CD4-positive, alpha-beta memory T cell (primary cell): ENCODE measurements at places on chromosomes 5 and 9. TPM values are rescaled to one million over a fixed set of nuclear protein-coding genes. Genes with fewer than 3 reads are reported as not detected.

Gene ZFP37
- 2.9 TPM for total RNA-seq

Gene ABL1
- total RNA-seq = 34.4 TPM

Gene PLAC8L1
- total RNA-seq = not detected

Gene BTNL8
- not detected for total RNA-seq

Gene OR1K1
- not detected for total RNA-seq

Gene KLF9
- total RNA-seq = 18.6 TPM

DNA sequence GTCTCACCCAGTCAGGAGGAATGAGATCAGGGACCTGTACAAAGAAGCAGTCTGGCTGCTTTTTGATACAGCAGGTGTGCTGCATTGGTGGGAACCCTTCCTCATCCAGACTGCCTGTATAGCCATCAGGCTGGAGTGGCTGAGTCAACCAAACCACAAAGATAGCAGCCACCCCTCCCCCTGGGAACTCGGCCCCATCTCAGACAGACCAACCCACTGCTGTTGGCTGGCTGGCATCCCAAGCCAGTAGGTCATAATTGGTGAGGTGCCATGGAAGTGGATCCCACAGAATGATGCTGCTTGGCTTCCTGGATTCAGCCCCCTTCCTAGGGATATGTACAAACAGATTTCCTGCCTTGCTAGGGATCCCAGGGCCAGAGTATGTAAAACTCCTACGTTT lies 60.9 kb downstream of the YTHDC2 start:
- no peak overlapping the region for H3K27ac ChIP-seq
- no peaks in the 10 kb centered on the region for H3K4me1 ChIP-seq
- DNase-seq = no peak
- no peaks in the 10 kb centered on the region for H3K27me3 ChIP-seq
- H3K36me3 ChIP-seq = no peaks in the 10 kb centered on the region

DNA sequence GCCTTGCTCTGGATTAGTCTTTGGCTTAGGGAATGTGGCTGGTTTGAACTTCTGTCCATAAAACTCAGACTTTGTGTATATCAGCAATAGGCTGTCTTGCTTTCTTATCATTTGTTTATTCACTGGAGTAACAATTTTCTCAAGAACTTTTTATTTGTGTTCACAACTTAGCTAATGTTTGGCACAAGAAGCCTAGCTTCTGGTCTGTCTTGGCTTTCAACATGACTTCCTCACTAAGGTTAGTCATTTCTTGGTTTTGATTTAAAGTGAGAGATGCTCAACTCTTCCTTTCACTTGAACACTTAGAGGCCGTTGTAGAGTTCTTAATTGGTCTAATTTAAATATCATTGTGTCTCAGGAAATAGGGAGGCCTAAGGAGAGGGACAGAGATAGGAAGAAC lies 4.9 kb downstream of the FBXO38 start:
- H3K4me1 ChIP-seq = peaks cover 64% of the 10 kb centered on the region
- H3K4me3 ChIP-seq = no peak overlapping the region
- no peak overlapping the region for H3K27ac ChIP-seq

DNA sequence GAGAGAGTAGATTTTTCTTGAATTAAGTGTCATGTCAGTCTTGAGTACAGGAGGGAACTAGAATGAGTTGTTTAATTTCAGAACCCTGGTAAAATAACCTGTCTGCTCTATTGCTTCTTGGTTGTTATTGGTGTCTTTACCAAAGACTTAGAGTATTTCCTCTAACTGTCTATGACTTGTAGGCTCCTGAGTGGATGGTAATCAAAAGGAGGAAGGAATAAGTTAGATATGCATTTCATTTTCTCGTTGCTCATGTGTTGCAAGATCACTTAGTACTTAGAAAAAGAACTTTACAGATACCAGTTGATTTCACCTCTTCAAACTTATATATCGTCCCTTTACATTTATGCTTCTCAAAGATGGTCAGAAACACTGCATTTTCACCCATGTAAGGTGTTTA lies 31.1 kb downstream of the UHRF2 start:
- H3K27me3 ChIP-seq = no peaks in the 10 kb centered on the region
- H3K4me3 ChIP-seq = no peak overlapping the region
- H3K4me1 ChIP-seq = peaks cover 60% of the 10 kb centered on the region
- H3K36me3 ChIP-seq = no peaks in the 10 kb centered on the region
- H3K27ac ChIP-seq = no peak overlapping the region

- H3K4me3 ChIP-seq = no peak overlapping the region
- H3K27ac ChIP-seq = no peak overlapping the region
- no peaks in the 10 kb centered on the region for H3K4me1 ChIP-seq
Observed at GRCh38 chr5:9197881-9198260, 348.0 kb downstream of the SEMA5A start.

DNA sequence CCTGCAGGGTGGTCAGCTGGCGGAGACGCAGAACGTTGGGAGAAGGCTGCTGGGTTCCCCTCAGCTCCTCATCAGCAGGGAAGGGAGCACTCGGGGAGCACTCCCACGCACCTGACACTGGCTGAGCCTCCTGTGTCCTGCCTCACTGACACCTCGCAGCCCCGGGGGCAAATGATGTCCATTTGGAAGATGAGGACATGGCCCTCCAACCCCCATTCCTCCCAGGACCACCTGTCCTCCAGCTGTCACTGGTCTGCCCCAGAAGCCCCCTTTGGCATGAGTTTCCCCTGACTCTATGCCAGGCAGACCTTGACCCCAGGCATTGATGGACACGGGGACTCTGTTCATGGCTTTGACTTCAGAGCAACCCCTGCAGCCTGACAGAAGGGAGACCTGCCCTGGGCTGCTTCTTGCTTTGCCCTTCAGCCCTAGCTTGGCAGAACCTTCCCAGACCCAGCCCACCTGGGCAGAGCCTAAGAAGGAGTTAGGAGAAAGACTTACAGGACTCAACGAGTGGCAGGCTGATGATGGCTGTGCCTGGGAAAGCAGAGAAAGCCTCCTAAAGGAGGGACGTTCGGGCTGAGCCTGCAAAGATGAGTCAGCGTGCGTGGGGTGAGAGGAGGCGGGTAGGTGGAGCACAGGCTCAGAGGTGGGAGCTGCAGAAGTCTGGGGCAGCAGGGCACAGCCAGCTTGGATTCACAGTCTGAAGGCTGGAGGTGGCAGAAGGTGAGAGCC lies 90.6 kb downstream of the LMX1B start:
- H3K4me3 ChIP-seq = no peak overlapping the region
- H3K4me1 ChIP-seq = peaks cover 17% of the 10 kb centered on the region
- no peak for DNase-seq
- peaks cover 10% of the 10 kb centered on the region for H3K27me3 ChIP-seq
- no peaks in the 10 kb centered on the region for H3K36me3 ChIP-seq
- H3K27ac ChIP-seq = no peak overlapping the region

- no peak overlapping the region for H3K4me3 ChIP-seq
- peaks cover 20% of the 10 kb centered on the region for H3K4me1 ChIP-seq
- no peak for DNase-seq
- no peaks in the 10 kb centered on the region for H3K27me3 ChIP-seq
- peaks cover 18% of the 10 kb centered on the region for H3K36me3 ChIP-seq
Observed at GRCh38 chr9:5459289-5459829, 9.0 kb downstream of the CD274 start.

DNA sequence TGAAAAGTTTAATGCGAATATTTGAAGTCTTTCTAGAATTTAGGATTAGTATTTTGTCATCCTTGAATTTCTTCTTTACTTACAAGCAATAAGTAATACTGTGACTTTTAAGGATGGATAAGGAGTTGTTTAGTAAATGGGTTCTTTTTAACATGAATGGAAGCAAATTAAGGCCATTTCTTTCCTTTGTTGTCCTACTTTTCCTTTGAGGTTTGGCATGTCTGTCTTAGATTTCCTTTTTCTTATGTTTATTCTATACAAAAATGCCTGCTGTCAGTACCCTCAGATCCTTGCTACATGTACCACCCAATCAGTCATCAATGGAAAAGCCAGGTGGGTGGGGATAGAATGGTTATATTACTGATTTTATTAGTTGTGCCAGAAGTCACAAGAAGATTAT lies 10.2 kb downstream of the STX17 start:
- H3K4me3 ChIP-seq = no peak overlapping the region
- DNase-seq = no peak
- no peaks in the 10 kb centered on the region for H3K27me3 ChIP-seq
- H3K36me3 ChIP-seq = peaks cover 25% of the 10 kb centered on the region
- peaks cover 24% of the 10 kb centered on the region for H3K4me1 ChIP-seq
- no peak overlapping the region for H3K27ac ChIP-seq

DNA sequence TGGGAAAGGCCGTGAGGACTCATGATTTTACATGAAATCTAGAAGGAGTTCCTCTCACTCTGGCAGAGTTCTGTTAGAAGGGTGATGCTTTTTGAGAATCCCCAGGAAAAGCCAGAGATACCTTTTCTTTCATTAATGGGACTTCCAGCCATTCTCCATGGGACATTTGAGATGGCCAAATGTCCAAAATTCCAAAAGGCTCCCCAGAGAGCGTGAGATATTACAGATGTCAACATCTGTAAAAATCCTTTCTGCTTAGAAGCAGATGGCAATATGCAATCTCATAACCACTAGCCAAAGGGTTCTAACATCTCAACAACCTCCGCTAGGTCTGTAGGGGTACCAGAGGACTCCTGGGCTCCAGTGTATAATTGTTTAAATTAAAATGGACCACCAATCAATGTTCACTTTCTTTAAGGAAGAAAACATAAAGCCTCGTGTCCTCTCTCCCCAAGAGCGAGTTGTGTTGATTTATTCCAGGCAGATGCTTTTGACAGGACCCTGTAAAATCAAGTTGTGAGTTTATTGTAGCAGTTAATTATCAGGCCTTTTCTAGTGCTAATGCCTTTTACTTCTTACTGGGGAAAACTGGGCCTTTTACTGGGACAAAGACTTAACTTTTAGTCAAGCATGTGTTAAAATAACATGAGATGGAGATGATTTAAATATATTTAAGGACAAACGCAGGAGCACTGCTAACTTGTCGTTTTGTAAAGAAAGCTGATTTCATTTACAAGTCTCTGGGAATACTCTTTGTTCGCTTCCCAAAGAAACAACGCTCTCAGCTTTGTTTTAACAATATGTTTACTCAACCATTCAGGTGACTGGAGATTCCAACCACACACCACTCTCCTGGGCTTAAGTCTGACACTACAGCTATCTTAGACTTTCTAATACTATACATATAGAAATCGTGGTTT lies 4.8 kb downstream of the GAS1 start:
- no peak overlapping the region for H3K4me3 ChIP-seq
- peaks cover 7% of the 10 kb centered on the region for H3K4me1 ChIP-seq
- H3K36me3 ChIP-seq = no peaks in the 10 kb centered on the region
- H3K27me3 ChIP-seq = peaks cover 43% of the 10 kb centered on the region
- H3K27ac ChIP-seq = no peak overlapping the region
